ENCODE measurements at places on chromosomes 2 and 18.

- DNase-seq, result no peak
These were observed 16.2 kb upstream of the RAB1A start for GRCh38 chr2:65146078-65146477.

DNA sequence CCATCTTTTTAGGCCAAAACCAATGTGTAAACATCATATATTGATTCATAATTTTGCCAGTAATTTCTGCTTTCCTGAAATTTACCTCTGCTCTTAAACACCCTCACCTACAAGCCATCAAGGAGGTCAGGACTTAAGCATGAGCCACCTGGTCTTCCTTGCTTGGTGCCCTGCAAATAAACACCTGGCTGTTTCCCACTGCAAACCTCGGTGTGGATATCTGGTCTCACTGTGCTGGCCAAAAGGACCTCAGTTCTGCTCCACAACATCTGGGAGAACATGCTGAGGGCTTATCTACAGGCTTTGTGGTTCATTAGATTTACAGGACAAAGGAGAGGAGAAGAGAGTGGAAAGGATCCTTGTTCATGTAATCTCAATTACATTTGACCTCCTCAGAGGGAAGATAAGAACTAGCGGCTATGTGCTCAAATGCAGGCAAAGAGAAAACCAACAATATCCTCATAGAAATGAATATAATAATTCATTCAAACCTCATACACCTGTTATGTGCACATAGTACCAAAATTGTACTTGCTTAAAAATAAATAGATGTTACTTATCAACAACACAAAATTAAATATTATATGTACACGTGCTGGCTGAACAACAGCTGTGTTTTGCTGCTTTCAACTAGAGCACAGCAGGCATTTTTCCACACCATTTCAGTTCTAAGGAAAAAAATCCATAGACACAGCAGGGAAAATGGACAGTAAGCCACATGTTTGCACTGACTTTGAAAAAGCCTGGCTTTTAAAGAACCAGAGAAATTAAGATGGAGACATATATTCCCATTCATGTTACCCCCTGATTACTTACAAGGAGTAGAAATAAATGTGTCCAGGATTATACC lies 465.1 kb downstream of the LPIN1 start:
- no peak for DNase-seq

GRCh38 chr2:199851883-199852282 lies 891 bp upstream of the FTCDNL1 start:
- no peak for DNase-seq

GRCh38 chr2:212709280-212709679 lies 170.7 kb upstream of the ERBB4 start:
- DNase-seq, result no peak

GRCh38 chr2:158659483-158659882 lies 135.6 kb upstream of the DAPL1 start:
- no peak for DNase-seq

DNA sequence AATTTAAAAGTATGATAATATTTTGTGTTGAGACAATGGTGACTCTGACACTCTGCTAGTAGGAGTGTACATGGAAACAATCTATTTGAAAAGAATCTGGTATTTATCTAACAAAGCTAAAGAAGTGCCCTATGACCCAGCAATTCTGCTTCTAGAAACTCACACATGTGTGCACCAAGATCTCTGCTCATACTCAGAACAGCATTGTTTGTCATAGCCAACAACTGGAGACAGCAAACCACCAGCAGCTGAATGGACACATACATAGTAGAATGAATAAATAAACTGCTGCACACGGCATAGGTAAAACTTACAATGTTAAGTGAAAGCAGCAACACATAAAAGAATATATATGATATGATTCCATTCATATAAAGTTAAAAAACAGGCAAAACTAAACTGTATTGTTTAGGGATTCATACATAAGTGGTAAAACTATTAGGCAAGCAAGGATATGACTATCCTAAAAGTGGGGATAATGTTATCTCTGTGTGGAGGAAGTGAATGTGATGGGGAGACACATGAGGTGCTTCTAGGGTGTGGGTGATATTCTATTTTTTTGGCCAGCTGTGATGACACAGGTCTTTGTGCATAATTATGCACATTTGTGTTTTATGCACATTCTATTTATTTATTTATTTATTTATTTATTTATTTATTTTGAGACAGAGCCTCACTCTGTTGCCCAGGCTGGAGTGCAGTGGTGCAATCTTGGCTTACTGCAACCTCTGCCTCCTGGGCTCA lies 71.1 kb downstream of the RFTN2 start:
- DNase-seq, result no peak

- DNase-seq, result no peak
These were observed 174.7 kb downstream of the DNER start for GRCh38 chr2:229539628-229540027.

GRCh38 chr18:30908381-30908780 lies 134.2 kb downstream of the DSC3 start:
- DNase-seq, result no peak

- DNase-seq, result no peak
These were observed 56.1 kb upstream of the SLC35G4 start for GRCh38 chr18:11553098-11553940.

DNA sequence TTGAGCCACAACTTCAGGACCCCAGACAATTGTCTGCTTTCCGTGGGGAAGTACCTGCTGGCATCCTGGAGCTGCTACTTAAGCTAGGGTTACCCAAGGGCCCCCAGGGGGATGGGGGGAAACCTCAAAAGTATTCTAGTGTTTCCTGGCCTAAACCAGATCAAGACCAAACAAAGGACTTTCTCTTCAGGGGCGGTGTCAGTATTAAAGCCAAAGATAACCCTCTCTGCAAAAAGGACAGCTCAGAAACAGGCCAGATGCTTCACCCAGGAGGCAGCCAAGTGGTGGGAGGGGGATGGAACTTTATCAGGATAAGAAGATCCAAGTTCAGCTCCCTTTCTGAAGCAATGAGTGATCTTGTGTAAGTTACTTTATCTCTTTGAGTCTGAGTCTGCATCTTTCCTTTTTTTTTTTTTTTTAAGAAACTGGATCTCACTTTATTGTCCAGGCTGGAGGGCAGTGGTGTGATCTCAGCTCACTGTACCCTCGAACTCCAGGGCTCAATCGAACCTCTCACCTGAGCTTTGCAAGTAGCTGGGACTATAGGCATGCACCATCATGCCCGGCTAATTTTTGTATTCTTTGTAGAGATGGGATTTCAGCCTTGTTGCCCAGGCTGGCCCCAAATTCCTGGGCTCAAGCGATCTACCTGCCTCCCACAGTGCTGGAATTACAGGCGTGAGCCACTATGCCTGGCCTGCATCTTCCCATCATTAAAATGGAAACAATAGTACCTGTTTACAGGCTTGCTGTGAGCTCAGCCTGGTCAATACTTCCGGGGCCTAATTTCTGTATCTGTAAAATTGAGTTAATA lies 151.8 kb upstream of the PTPRM start:
- no peak for DNase-seq

DNA sequence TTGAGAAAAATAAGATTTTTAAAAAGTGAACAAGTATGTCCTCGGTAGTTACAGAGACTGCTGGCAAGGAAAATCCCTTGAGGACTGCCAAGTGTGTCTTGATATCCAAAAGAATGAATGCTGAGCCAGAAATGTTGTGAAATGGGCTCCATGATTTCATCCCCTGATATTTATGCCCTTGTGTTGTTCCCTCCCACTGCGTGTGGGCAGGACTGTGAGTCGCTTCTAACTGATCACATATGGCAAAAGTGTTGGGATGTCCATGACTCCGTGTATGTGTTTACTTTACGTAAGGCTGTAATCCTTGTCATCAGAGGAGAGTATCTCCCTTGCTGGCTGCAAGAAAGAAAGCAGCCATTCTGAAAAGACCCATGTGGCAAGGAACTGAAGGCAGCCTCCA lies 285.1 kb downstream of the SS18 start:
- no peak for DNase-seq

DNA sequence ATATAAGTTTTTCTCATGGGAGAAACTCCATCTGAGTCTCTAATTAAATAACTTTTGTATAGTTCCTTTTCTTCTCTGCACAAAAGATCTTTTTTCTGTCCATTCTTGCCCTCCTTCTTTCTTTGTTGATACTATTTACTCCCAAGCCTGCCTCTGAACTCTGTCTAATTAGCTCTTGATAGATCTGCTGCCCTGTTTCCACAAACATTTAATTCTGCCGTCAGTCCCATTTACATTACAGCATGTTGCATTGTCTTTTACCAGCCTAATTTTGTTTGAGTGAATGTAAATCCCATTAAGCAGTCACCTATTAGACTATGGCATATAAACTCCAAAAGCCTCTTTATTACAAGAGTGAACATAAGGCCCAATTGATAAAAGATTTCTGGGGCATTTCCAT lies 254.4 kb downstream of the ERBB4 start:
- no peak for DNase-seq

Data from activated T-cell treated with anti-CD3 and anti-CD28 coated beads, Interleukin-2, amount 50 U/mL, for 1 hour (primary cell).